ENCODE measurements at places on chromosomes 6 and 20. TPM values are rescaled to one million over a fixed set of nuclear protein-coding genes. Genes with fewer than 3 reads are reported as not detected.

The ZNF165 gene
- 0.56 TPM for polyA plus RNA-seq

The GSTA1 gene
- polyA plus RNA-seq: not detected

The CAP2 gene
- polyA plus RNA-seq: 213 TPM

The ADTRP gene
- 0.49 TPM for polyA plus RNA-seq

The ADGRB3 gene
- 0.70 TPM for polyA plus RNA-seq

The PEX7 gene
- 6.5 TPM for polyA plus RNA-seq

The ZSCAN26 gene
- polyA plus RNA-seq: 16.9 TPM

The PPP1R3G gene
- polyA plus RNA-seq: 1.9 TPM

The TBXT gene
- not detected for polyA plus RNA-seq

The RING1 gene
- polyA plus RNA-seq: 36.0 TPM

The C6orf47 gene
- polyA plus RNA-seq: 13.1 TPM

GRCh38 chr20:24754691-24755090, 194.4 kb upstream of the CST7 start:
- DNase-seq: no peak

DNA sequence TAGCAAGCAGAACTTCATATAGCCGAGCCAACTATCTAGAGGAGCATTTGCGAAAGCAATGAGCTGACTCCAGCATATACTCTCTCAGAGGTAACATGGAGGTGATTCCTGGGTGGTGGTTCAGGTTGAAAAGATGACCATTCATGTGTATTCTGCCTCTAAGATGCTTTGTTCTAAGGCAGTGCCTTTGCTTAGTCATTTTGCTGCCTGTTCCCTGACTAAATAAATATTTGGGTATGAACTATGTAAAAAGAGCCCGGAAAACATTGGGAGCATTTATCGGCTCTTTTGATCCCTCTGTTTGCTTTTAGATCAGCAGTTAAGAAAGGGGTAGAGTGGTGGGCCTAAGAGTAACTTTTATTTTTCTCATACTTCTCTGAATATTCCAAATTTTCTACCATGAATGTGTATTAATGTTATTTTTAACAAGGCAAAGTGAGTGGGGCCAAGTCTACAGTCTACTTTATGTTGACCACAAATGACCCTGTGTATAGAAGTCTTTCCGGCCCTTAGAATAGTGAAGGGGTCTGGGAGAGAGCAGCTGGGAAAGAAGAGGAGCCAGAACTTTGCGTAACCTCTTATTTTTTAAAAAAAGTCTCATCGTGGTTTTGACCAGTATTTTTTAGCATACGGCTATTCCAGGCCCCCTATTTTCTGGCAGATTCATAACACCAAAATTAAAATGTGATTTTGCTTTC, 206.5 kb upstream of the EYA4 start:
- DNase-seq: no peak

DNA sequence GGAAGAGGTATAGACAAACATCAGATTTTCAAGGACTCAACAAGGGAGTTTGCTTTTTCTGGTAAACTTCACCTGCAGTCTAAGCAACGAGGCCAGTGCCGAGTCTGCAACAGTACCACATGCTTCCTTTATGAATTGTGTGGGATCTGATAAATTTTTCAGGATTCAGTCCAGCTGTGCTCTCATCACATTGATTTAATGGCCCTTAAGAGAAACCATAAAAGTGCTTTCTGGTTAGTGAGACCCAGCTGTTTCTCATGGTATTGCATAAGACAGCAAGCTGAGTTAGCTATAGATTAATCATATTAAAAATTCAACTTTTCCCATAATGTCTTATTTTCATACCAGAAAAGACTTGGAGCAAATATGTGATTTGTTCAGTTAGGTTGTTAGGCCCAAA, 291.4 kb downstream of the CENPW start:
- peak; percentile 59 for DNase-seq

GRCh38 chr20:32164984-32165735, 42.4 kb downstream of the PLAGL2 start:
- no peak for DNase-seq

GRCh38 chr20:30168025-30168799, 1089.3 kb upstream of the DEFB115 start:
- no peak for DNase-seq

- no peak for DNase-seq
These were observed 8.5 kb upstream of the SLCO4A1 start for GRCh38 chr20:62633598-62634329.

DNA sequence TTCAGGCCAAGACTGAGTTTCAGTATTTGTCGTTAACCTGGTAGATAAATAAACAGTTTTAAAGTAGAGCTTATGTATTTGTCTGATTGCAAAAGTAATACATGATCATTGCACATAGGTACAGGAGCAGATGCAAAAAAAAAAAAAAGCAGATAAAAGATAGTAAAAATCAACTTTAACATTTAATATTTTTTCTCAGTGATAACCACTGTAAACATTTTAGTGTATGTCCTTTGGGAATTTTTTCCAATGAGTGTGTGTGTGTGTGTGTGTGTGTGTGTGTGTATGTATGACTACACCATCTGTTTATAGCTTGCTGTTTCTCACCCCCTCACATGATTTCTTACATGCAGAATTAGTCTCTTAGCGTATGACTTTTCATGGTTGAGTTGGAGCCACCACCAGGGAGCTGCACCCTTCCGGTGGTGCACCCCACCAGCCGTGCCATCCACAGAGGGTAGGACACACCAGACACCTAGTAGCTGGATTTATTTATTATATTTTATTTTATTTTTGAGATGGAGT, 26.3 kb downstream of the WRNIP1 start:
- no peak for DNase-seq

- no peak for DNase-seq
These were observed 253.5 kb downstream of the QKI start for GRCh38 chr6:163668061-163668426.

- no peak for DNase-seq
These were observed 48.7 kb upstream of the FAM83D start for GRCh38 chr20:38877483-38877882.

DNA sequence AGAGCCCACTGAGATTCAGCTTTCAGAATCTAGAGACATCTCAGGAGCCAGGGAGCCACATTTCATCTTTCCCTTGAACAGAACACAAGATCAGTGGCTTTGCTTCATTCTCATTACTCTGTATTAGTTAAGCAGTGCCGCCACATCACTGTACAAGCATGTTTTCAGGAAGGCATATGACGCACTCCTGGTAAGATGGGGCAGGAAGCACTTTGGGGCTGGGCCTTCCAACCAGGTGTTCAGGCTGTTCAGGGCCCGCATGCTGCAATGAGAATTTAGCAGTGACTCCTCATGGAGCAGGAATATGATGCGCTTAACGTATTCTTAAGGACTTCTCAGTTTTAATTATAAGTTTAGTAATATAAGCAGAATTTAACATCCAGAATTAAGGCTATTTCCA, 29.7 kb upstream of the GNRH2 start:
- no peak for DNase-seq

DNA sequence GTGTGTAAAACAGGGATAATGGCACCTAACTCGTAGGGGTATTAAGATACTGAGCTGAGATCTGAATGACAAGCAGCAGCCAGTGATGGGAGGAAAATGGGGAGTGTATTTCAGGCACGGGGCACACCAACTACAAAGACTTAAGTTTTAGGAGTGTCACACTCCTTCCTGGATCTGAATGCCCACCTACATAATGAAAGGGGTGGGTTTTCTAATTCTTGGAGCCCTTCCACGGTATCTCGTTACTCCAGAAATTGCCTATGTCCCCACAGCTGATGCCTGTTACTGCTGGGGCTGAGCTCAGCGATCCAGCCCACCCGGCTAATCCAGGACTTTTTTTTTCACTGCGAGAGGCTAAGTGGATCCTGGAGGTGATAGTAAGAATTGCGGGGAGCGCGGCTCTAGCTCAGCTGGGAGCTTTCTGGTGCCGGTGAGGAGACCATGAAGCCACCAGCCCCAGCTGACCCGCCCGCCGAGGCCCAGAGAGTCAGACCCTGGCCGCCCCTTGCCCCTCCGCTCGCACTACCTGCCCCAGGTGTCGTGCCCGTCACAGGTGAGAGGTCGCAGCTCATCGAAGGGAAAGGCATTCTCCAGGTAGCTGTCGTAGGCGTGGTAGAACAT, 727 bp downstream of the EDEM2 start:
- no peak for DNase-seq

DNA sequence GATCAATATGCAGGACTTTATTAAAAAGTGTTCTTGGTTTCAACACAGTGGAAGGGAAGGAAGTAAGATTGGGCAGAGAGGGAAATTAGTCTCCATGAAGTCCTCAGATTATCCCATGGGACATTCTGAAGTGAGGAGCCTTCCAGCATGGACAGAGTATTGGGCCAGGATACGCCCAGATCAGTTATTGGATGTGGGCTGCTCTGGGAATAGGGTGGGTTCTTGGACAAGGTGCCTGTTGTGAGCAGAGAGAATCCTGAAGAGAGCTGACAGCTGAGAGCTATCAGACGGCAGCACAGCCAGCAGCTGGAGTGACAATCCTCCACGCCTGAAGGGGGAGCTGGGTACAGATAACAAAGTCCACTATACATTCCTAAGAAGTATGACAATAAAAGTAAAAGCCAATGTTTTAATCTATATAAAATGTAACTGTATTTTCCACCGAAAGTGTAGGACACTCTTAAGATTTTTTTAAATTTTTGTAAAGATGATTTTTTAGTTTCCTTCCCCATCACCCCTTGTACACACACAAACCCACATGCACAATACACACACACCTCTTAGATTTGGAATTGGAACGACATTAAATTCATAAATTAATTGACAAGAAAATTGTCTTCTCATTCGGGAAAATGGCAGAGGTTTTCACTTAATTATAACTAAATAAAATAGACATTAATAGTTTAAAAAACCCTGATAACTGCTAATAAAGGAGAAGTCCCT, 107.8 kb downstream of the FBXO5 start:
- DNase-seq: no peak

- no peak for DNase-seq
These were observed 14.0 kb downstream of the RBL1 start for GRCh38 chr20:37081717-37082289.

GRCh38 chr6:144006736-144007477, 1.2 kb downstream of the PLAGL1 start:
- peak; percentile 58 for DNase-seq
